ENCODE measurements at places on chromosomes 1 and 21.

DNA sequence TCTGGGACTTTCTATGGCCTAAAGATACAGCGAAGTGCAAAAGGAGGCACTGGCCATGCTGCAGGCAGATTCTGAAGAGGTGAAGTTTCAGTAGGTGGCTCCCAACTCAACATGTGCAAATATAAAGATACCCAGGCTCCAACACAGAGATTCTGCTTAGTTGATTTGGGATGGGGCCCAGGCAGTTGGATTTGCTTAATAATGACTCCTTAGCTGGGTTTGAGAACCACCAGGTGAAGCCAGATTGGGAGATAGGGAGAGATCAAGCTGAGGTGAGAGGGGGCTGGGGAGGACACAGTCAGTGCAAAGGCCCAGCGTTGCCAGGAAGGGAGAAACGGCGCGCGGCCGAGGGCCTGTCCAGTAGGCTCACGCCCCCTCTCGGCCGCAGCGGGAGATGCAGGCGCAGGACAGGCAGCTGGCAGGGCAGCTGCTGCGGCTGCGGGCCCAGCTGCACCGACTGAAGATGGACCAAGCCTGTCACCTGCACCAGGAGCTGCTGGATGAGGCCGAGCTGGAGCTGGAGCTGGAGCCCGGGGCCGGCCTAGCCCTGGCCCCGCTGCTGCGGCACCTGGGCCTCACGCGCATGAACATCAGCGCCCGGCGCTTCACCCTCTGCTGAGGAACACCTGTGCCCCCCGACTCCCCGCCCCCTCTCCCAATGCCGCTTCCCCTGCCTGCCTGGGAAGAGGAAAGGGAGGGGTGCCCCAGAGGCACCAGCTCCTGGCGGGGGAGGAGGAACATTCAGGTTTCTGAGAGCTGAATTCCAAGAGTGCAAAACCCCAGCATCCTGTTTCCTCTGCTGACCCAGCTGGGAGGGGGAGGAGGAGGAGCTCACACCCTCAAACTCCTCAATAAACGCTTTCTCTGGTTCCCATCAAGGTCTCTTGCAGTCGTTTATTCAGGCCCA, 1.2 kb downstream of the FAM167B start:
- peak; percentile 85 for DNase-seq

DNA sequence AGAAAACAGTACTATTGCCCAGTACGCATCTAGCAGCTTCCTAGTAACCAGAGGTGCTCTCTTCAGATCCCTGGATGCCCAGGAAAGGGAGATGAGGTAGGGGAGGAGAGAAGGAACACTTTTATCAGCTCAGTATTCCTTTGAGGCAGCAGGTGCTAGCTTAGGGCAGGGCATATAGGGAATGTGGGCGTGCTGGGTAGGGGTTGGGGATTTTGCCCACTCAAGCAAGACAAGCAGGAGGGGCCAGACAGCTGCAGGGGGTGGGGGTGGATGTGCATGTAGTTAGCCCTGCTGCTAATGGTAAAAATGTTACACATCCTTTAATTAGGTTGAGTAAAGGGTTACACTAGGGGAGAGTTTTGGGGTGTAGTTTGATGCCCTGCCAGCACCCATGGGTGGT, 18.1 kb upstream of the AVPR1B start:
- DNase-seq, result no peak

- no peak for DNase-seq
Observed at GRCh38 chr1:205294175-205294917, 27.2 kb downstream of the NUAK2 start.

DNA sequence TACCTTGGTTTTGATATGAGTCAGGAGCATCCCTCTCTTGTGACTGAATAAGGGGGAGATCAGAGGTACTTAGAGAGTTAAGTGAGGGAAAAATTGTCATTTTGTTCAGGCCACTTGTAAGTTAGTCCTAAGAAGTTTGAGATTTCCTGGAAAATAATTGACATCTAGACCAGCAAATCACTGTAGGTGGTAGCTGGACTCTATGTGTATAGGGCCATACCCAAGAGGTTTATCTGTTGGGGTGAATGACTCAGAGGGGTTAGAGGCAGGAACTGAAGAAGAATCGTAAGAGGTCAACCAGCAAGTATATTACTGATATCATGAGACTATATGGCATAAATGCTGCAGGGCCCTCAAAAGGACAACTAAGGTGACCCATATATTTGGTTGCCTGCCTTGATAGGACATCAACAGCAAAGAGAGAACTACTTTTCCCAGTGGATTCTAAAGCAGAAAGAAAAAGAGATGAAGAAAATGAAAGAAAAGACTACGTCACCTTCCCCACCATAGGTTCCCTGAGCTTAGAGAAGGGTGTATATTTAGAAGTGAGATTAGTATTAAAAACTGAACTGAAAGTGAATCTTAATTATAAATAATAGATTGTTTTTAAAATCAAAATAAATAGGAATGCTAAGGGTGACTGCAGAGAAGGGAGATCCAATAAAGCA, 8.0 kb upstream of the RNPC3 start:
- no peak for DNase-seq

GRCh38 chr1:226565476-226565875, 16.9 kb downstream of the STUM start:
- DNase-seq, result no peak

DNA sequence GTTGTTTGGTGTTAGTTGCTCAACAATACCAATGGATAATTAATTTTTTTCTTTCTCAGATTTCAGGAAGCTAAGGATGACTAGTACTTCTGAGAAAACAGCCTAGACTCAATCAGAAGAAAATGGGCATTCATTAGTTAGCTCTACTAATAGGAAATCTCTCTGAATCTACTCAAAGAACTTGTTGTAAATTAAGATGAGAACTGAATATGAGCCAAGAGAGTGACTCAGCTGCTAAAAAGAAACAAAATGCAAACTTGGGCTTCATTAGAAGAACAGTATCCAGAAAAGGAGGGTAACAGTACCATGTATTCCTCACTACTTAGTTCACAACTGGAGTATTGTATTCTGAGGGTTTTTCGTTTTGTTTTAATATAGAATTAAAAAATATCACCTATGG, 12.5 kb downstream of the FOXJ3 start:
- no peak for DNase-seq

- no peak for DNase-seq
Observed at GRCh38 chr1:208759255-208759654, 515.1 kb upstream of the PLXNA2 start.

GRCh38 chr1:26894263-26894662, 4.2 kb upstream of the GPN2 start:
- DNase-seq, result no peak

DNA sequence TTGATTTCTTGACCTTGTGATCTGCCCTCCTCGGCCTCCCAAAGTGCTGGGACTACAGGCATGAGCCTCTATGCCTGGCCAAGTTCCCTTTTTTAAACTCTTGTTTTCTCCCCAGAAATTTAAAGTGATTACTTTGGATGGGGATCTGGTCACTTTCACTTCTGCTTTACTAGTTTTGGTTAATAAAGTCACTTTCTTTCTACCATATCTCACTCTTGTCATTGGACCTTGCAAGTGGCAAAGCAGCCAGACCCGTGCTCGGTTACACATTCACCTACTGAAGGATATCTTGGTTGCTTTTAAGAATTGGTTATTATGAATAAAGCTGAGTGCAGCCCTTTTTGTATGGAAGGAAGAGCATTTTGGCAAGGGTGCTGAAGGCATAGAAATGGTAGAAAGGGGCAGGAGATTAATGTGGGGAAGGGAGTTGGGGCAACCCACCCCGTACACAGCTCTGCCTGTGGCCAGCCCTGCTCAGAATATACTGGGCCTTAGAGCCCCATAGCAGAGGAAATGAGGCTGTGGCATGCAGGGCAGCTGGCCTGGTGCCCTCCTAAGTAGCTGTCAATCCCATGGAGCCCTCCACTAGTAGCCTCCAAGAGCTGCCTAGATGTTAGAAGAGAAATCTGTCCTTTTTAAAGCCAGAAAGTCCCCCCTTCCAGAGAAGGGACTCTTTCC, 40.7 kb downstream of the CD2 start:
- DNase-seq, result no peak

DNA sequence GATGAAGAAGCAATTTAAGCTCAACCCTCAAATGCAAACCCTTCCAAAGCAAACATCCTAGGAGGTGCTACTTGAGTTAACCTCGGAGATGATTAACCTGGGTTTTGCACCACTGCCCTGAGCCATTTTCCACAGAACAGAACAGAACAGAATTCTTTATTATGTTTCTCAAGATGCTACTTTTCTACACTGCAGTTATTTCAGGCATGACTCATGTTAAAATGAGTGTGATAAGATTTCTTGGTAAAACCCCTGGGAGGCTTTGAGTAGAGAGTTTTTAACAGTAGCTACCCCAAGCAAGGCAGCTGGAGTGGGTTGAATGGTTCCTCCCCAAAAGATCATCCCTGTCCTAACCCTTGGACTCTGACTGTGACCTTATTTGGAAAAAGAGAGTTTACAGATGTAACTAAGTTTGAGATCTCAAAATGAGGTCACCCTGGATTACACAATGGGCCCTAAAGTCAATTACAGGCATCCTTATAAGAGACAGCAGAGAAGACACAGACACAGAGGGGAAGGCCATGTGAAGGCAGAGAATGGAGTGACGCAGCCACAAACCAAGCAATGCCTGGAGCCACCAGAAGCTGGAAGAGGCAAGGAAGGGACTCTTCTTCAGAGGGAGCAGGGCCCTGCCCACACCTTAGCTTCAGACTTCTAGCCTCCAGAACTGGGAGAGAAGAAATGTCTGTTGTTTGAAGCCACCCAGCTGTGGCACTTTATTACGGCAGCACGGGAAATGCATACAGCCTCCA, 153.4 kb downstream of the ETS2 start:
- no peak for DNase-seq

- DNase-seq, result peak; percentile 88
Observed at GRCh38 chr1:234875953-234876855, 252.4 kb downstream of the TOMM20 start.

- DNase-seq, result no peak
Observed at GRCh38 chr1:91916046-91916445, 30.1 kb upstream of the TGFBR3 start.

DNA sequence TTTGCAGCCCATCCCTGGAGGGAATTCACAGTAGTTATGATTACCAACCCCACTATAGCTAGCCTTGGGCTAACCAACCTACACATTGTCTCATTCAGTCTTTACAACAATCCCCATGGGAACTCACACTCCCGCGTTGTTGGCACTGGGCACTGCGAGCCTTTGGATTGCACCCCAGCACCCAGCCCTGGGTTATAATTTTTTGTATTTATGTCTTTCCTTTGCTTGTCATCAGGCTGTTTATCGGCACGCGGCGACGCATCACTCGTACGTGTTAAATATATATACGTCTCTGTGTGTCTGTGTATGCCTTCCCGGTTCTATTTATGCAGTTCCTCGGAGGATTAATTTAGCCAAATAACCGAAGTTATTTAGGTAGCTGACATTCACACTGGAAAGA, 47.2 kb upstream of the IGSF21 start:
- no peak for DNase-seq

GRCh38 chr1:18339161-18339560, 141.6 kb upstream of the KLHDC7A start:
- DNase-seq, result no peak

DNA sequence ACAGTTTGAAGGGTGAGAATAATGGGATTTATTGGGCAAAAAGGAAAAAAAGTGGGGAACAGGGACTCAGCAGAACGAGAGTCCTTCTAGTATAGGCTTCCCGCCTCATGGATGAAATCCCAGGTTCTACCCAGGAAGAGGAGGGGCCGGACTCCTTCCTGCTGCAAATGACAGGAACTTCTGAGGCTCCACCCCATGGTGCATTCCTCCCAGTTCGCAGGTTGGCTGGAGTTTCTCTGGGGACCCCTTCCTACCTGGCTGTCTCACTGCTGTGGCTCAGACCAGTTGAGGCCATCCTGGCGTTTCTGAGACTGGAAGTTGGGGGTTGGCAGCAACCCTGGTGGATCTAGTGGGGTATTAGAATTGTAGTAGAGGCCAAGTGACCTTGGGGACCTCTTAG, 27.5 kb downstream of the CNIH3 start:
- no peak for DNase-seq

GRCh38 chr1:55747408-55747841, 532.3 kb upstream of the USP24 start:
- no peak for DNase-seq

DNA sequence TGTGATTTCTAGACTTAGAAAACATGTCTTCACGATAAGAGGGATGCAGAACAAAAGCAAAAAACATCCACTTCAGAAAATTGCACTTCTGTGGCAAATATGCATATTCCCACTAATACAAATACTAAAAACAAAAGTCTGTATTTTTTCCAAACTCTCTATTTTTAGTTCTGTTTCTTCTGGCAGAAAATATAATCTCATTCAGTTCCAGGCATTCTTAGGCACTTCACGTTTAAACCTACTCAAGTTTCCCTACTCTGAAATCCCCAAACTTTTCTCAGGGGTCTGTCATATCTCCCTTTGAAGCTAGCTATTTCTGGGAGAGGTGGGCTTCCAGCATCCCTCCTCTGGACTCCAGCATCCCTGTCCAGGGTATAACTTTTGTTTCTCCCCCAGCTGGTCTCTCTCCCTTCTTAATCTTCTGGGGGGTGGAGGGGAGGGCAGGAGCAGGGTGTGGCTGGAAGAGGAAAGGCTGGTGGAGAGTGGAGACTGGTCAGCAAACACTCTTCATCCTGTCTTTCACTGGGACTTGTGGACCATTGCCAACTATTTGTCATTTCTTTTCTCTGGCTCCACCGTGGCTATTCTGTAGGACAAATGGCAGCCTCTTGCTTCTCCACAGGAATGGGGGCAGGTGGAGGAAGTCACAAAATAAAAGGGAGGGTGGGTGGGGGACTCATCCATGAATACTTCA, 19.6 kb upstream of the NCF2 start:
- no peak for DNase-seq

DNA sequence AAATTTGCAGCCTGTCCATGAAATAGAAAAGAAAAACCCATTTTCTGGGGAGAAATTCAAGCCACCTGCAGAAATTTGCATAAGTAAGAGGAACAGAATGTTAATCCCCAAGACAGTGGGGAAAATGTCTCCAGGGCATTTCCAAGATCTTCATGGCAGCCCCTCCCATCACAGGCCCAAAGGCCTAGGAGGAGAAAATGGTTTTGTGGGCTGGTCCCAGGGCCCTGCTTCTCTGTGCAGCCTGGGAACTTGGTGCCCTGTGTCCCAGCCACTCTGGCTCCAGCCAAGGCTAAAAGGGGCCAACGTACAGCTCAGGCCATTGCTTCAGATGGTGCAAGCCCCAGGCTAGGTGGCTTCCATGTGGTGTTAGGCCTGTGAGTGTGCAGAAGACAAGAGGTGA, 155.6 kb downstream of the PRDM2 start:
- DNase-seq, result no peak

- DNase-seq, result peak; percentile 84
Observed at GRCh38 chr1:109655615-109656519, at the start of gene GSTM4. Gene GSTM4, plus strand, starts transcription at chr1:109656099. Its CDS starts 291 bp downstream, at chr1:109656390.

- no peak for DNase-seq
Observed at GRCh38 chr1:98164509-98164908, 243.7 kb upstream of the DPYD start.

All from HuH-7 (cell line).